Naive thymus-derived CD4-positive, alpha-beta T cell (primary cell): ENCODE measurements at places on chromosomes 7 and 10.

DNA sequence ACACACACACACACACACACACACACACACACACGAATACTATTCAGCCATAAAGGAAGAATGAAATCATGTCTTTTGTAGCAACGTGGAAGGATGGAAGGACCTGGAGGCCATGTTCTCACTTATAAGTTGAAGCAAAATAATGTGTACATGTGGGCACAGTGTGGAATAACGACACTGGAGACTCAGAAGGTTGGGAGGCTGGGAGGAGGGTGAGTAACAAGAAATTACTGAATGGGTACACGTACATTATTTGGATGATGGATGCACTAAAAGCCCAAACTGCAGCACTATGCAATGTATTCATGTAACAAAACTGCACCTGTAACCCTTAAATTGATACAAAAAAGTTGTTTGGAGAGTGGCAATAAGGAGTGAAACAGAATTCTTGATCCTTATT is 32.1 kb downstream of the KMT2C start:
- DNase-seq, result no peak

DNA sequence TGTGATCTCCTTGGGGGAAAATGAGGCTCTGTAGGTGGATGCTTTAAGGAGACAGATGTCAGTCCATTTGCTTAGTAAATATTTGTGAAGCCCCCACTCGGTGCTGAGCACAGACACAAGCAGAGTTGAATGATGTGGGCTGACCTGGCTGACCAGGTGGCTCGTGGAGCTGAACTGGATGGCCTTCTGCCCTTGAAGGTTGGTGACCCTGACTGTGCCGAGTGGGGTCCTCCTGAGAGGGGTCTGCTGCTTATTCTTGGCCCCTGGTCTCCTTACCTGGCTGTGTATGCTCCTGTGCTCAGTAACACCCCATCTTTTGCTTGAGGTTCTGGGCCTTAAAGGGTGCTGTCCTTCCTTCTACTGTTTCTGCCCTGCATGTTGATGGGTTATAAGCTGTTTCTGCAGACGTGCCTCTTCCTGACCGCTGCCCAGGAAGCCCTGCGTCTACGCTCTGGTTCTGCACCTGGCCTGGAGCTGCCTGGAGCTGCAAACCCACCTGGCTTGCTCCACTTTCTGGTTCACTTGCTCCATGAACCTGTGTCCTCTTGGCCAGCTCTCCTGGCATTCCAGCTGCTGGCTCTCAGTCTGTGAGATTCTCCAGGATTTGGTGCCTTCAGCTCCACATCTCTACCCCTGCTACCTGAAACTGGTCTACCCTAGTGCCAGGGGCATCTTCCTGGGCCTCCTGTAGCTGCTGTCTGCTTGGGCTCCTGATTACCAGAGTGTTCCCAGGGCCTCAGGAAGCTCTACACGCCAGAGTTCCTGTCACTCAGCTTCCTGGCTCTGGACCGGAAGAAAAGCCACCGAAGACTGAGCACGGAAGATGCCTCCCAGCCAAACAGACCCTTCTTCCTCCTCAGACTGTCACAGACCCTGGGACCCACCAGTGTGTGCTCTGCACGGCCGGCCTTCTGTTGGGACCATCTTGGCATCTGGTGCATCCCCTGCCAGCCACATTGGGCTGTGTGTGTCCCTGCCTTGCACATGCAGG is 76.5 kb downstream of the ADCY1 start:
- no peak for DNase-seq

- no peak for DNase-seq
Measured at GRCh38 chr10:131676800-131677421, 223.9 kb upstream of the PPP2R2D start.

GRCh38 chr7:151172273-151173141 is 5.0 kb upstream of the GBX1 start:
- peak; percentile 59 for DNase-seq

DNA sequence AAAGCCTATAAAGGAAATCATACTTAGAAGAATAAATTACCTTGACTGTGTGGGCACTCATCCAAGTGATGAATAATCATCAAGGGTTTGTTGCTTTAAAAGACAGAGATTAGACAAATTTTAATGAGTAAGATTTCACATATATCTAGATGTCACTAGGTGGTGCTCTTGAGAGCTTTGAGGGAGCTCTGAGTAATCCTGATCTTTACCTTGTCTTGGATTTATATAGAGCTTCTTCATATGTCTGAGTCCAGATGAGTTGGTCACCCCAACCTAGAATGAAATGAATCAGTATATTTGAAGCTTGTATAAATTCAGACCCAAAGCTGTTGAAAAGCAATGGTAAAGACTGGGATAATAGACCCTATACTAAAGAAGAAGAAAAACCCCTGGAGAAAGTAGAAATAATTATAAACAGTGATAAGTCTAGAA is 3.7 kb downstream of the AGR2 start:
- no peak for DNase-seq

- DNase-seq, result no peak
Measured at GRCh38 chr7:4040109-4040928, 641.8 kb upstream of the FOXK1 start.

DNA sequence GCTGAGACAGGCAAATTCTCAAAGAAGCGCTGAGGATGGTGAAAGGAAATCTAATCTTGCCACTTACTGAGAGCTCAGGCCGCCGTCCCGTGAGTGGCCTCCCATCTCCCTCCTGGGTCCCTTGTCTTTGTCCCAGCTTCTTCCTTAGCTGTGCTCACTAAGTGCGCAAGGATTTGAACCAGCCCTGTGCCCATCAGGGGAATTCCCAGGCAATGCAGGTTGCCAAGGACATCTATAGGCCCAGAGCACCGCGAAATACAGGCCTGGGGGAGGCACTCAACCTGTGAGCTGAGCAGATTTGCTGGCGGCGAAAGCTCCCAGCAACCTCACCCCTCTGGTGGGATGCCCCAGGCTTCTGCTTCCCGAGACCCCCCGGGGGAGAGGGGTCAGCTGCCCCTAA is 64.8 kb downstream of the OAT start:
- no peak for DNase-seq

DNA sequence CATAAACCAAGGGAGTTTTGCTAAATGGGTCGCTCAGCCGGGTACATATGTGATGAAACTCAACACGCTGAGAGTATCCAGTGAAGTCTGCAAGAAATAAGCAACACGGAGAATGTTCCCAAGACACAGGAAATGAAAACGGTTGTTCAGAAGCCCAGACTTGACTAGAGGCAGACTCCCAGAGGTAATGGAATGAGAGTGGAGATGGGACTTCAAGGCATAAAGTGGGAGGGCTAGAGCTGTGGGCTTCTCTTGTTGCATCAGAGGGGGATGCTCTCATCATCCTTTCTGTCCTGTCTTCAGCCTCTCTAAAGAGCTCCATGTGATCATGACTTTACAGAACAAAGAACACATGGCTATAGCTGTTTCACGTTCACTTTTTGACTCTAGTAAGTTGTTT is 88.3 kb downstream of the BAMBI start:
- no peak for DNase-seq
